ENCODE measurements at places on chromosomes 13 and 19.

- no peak overlapping the region for H3K4me3 ChIP-seq
- H3K36me3 ChIP-seq: no peaks in the 10 kb centered on the region
- peak; percentile 88 for DNase-seq
- H3K27ac ChIP-seq: peak overlapping the region; percentile 92
- H3K4me1 ChIP-seq: peaks cover 73% of the 10 kb centered on the region
- H3K27me3 ChIP-seq: no peaks in the 10 kb centered on the region
Measured at GRCh38 chr19:1213391-1214286, 8.1 kb downstream of the STK11 start.

DNA sequence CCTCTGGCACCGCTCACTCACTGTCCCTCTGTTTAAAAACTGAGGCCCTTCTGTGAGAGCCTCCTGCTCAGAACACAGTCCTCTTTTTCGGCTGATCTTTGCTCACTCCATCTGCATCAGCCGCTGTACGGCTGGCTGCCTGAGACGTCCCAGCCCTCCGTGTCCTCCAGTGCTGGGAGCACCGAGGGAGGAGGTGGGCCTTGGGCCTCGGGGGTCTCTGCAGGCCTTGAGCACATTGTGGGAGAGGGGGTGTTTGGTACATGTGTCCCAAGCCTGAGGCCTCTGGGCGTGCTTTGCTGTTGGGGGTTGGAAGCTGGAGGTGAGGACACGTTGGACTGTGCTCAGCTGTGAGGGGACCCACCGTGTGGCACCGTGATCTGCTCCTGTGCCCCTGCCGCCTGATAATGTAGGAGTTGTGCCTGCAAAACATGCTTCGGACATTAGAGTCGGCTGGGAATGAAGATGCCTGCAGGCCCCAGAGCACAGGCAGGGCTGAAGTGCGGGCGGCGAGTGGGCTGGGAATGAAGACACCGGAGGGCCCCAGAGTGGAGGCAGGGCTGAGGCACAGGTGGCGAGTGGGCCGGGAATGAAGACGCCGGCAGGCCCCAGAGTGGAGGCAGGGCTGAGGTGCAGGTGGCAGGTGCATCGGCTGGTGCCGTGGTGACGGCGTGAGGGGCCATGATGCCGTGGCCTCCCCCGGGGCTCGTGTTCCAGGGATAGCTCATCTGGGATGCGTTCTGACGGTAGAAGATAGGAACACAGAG is 30.6 kb downstream of the MCF2L start:
- no peak overlapping the region for H3K27ac ChIP-seq
- H3K27me3 ChIP-seq: no peaks in the 10 kb centered on the region
- H3K4me1 ChIP-seq: no peaks in the 10 kb centered on the region
- H3K36me3 ChIP-seq: peaks cover 27% of the 10 kb centered on the region

DNA sequence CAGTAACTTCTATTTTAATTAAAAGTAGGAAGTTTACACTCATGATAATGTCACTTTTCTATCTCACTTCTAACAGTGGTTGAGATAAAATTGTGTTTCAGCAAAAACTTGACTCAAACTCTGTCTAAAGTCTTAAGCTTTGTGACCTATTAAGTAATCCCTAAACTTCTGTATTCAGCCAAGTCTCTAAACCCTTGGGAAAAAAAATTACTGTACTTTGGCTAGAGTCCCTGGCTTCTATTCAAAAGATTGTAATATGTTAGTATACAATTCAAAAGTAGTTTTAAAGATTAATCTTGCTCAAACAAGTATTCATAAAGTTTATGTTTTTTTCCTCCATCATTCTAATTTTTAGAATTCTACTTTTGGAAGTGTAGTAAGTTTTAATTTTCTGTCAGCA is 1248.8 kb downstream of the UQCRFS1 start:
- H3K4me3 ChIP-seq: no peak overlapping the region
- H3K36me3 ChIP-seq: no peaks in the 10 kb centered on the region
- no peaks in the 10 kb centered on the region for H3K4me1 ChIP-seq
- no peaks in the 10 kb centered on the region for H3K27me3 ChIP-seq

GRCh38 chr13:40438999-40439797 is 227.2 kb downstream of the FOXO1 start:
- H3K4me1 ChIP-seq: peaks cover 7% of the 10 kb centered on the region
- DNase-seq: peak; percentile 54
- no peaks in the 10 kb centered on the region for H3K27me3 ChIP-seq
- H3K4me3 ChIP-seq: no peak overlapping the region
- no peaks in the 10 kb centered on the region for H3K36me3 ChIP-seq
